ENCODE measurements at places on chromosomes 13 and 19.

GRCh38 chr19:34508540-34508939 lies 27.0 kb downstream of the WTIP start:
- no peak for DNase-seq

GRCh38 chr13:35163674-35164073 lies 221.6 kb downstream of the NBEA start:
- DNase-seq: no peak

GRCh38 chr19:28706693-28707092 lies 506.3 kb downstream of the UQCRFS1 start:
- DNase-seq: no peak

DNA sequence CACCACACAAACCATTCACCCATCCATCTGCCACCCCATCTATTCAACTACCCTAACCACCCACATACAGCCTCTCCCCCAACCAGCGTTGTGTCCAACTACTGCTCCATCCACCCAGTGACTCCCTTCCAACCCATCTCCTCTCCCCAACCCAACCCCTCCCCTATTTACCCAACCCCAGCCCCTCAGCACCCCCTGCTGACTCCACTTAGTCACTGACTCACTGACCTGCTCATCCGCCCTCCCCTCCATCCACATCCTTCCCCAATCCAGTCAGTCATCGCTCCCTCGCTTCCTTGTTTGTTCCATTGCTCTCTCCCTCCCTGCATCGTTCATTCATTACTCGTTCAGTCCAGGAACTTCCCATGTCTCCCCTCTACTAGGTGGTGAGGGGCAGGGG lies 39.2 kb downstream of the KCNC3 start:
- DNase-seq: no peak

All from GM13976 (cell line).